ENCODE measurements at places on chromosomes 4 and X.
A peak's percentile ranks its signal among the peaks of the same experiment; 100 is the strongest.

DNA sequence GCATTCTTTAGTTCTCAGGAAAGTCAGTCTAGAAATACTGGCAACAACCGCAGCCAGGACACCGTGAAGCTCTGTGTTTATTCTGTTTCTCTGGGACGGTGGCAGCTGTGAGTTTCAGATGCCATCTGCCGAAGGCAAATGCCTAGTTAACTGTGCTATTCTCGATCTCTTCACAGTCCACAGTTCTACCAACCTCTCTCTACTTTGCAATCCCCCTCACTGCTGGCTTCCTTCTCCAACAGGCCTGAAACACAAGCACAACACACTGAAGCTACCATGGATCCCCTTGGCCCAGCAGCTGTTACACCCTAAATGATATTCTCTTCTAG, 118.8 kb downstream of the ZNF827 start:
- peak; percentile 6 for DNase-seq

DNA sequence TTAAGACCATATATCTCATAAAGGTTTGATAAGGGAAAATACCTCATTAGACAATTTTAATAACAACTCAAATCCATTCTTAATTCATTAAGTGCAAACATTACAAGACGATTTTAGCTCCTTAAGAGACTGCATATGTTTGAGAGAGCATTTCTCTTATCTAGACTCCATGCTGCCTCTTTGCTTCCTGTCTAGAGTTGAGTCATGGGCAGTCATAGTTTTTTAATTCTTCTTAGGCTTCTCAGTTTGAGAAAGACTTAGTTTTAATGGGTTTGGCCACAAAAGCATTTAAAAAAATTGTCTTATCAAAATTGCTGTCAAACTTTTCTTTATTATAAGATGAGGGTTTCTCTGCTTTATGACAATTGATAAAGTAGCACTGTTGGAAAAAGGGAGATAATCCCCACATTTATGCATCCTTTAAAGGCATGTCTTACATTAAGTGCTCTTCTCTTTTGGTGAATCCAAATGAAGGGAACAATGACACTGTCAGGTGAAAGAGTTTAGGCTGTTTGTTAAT, 713.4 kb downstream of the PCDH18 start:
- no peak for DNase-seq

- DNase-seq = no peak
Observed at GRCh38 chrX:78063687-78064086, 40.4 kb upstream of the PGK1 start.

GRCh38 chr4:155616117-155616516, 50.5 kb upstream of the GUCY1A1 start:
- DNase-seq = no peak

DNA sequence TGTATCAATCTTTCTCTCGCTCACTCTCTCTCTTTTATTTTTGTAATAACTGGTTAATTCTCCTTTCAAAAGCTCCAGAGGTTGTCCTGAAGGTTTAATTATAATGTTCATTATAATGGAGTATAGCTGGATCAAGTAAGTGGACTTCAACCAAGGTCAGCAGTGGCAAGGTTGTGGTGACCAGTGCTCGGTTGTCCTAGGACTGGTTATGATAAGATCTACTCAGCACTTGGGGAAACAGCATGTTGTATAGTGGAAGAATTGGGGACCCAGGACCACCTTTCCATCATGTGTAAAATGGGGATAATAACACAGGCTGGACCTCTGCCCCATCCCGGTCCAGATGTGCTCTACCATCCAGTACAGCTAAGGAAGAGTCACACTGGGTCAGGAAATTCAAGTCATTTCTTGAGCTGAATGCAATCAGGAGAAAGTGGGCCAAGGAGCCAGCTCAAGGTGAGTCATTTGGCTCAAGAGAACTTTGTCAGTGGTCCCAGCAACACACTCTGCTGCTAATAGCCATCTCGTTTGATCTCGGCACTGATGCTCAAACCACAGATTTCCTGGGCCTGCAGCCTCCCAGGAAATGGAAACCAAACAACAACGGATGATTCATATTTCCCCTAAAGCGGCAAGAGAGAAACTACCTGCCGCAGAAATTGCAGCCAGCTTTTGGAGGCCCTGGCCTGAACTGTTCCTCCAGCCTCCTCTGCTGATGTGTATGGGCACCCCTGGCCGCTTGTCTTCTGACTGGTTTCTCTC, 123.6 kb upstream of the RBPJ start:
- no peak for DNase-seq

DNA sequence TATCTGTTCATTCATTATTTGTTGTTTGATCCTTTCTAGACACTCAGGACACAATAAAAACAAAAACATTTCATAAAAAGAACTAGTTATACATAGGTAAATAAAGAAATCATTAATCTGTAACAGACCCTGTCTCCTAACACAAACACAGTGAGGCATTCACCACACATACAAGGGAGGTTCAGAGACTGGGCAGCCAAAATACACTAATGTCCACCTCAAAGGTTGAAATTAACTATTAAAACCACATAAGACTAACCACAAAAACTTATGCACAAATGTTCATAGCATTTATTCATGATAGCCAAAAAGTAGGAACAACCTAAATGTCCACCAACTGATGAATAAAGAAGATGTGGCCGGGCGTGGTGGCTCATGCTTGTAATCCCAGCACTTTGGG, 7.8 kb downstream of the PAPSS1 start:
- DNase-seq = no peak

- no peak for DNase-seq
Observed at GRCh38 chr4:138573246-138573645, 331.1 kb upstream of the SLC7A11 start.

GRCh38 chr4:48250980-48251379, 18.7 kb downstream of the TEC start:
- DNase-seq = no peak

- DNase-seq = no peak
Observed at GRCh38 chr4:6408263-6408662, 64.2 kb downstream of the PPP2R2C start.

DNA sequence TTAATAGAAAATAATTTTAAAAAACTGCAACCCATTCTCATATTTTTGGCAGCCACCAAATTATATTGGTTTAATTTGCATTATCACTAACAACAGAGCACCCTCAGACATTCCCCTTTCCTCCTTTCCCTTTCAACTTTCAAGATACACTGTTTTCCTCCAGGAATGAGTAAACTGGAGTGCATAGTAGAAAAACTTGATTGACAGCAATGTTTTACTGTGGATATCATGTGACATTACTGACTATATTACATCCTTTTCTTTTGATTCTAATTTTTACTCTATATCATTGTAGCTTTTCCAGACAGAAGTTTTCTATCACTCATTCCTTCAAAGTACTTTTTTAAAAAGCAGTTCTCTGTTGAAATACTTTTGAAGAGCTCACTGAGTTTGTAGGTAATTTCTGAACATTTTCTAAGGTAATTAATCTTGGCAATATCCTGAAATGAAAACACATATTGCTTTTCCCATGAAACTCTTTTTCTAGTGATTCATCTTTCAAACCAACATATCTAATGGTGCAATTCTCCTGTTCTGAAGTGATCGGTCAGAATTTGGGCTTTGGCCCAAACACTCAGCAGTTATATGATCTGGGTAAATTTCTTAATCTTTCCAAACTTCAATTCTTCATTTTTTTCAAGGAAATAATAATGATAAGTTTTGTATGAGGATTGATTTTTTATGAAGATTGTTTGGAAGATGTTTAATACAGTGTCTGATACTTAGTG, 920.4 kb upstream of the EPHA5 start:
- no peak for DNase-seq

DNA sequence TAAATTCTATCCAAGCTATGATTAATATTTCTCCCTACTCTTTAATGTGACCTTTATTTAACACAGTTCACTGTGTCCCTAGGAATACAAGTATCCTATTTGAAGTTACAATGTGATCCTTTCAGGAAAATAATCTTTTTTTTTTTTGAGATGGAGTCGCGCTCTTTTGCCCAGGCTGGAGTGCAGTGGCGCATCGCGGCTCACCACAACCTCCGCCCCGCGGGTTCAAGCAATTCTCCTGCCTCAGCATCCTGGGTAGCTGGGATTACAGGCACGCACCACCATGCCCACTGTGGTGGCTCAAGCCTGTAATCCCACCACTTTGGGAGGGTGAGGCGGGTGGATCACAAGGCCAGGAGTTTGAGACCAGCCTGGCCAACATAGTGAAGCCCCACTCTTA, 21.9 kb downstream of the TBCK start:
- no peak for DNase-seq

DNA sequence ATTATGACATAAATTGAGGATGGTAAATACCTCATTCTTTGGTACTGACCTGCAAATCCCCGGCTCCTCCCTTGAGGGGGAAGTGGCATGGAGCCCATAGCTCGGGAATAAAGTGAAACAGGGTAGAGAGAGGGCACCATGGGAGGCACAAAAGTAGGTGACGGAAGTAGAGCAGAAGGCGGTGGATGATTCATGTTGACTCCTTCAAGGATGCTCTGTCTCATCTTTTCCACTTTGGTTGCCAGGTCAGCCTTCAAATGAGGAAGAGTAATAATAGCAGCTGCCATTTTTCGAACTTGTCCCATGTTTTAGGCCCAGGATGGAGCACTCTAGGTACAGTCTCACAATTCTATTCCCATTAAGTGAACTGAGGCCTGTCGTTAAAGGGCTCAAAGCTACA, 41.4 kb upstream of the PHF8 start:
- no peak for DNase-seq

GRCh38 chr4:128177498-128177897, 110.1 kb downstream of the PGRMC2 start:
- DNase-seq = no peak

DNA sequence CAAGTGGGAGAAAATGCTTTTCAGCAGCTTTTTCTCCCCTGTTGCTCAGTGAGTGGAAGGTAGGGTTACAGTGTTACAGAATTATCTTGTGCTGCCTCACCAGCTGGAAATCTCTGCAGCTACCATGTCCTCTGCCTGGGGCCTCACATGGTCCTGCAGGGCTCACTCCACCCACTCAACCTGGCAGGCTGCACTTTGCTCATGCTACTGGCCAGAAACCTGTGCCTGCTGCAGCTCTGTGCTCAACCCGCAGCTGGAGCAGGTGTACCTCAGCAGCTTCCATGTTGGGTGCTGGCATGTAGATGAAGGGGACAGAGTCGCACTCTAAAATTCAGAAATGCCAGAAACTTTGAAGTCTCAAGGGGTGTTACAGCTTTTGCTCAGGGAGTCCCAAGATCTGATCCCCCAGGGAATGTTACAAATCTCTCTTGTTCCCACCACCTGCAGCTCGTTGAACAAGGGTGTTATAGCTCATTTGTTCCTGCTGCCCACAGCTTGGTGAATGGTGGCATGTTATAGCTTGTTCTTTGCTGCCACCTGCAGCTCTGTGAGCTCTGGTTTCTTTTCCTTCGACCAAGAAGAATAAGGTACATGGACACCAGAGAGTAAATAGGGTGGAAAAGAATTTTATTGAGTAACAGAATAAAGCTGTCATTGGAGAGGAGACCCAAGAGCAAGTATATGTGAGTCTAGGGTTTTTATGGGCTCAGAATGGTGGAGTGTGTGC, 845.8 kb downstream of the TECRL start:
- DNase-seq = no peak

DNA sequence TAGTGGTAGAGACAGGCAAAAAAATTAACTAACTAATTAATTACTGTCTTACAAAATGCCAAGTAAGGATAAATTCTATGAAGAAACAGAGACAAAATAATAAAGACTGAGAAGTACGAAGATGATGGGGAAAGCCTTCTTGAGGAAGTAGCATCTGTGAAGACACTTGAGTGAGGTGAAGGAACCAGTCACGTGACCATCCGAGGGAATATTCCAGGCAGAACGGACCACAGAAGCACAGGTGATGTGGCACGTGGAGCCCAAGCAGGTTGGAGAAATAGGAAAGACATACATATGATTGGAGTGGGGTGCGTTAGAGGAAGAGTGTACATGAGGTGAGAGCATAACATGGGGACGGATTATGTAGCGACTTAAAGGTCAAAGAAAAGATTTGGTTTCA, 30.5 kb upstream of the SPP1 start:
- DNase-seq = no peak

DNA sequence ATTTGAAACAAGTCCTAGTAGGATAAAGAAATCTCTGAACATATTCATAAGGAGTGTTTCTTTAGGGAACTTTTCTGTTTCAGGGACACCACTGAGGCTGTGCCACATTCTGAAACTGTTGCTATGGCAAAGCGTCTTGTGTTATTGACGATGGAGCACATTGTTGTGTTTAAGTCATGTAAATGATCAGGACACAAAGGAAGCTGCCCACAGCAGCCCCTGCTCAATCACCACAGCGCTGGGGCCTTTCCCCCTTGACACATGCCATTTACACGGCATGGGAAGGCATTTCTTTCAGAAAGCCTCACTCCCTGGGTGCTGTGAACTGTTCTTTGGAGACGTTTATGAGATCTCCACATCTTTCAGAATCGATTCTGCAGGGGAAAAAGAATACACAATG, 39.8 kb upstream of the MID1 start:
- DNase-seq = no peak

GRCh38 chr4:173477016-173477415, 53.0 kb downstream of the HAND2 start:
- no peak for DNase-seq

- no peak for DNase-seq
Observed at GRCh38 chr4:177109769-177110168, 199.9 kb upstream of the NEIL3 start.

GRCh38 chr4:71009890-71010588, 16.6 kb downstream of the DCK start:
- DNase-seq = no peak

DNA sequence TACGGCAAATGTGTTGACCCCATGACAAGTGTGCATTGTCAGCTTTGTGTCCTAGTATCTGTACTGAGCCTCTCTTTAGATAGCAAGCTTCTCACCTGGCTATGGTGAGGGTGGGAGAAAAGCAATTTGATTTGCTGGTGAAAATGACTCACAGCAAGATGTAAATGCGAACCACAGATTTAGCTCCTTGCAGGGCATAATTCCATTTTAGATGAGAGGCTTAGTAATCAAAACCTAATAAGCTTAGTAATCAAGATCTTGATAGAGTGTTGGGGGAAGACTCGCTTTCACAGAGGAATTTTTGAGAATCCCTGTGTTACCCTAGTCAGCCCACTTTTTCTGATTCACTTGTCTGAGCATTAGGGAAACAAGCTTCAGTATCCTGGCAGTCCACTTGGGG, 7.7 kb upstream of the OCIAD2 start:
- no peak for DNase-seq

GRCh38 chr4:101282076-101282844, 65.1 kb downstream of the PPP3CA start:
- no peak for DNase-seq

- no peak for DNase-seq
Observed at GRCh38 chrX:120719622-120720021, 89.8 kb upstream of the C1GALT1C1 start.

- no peak for DNase-seq
Observed at GRCh38 chr4:78024085-78024484, 33.0 kb upstream of the FRAS1 start.

GRCh38 chr4:123256901-123257300, 139.7 kb upstream of the SPRY1 start:
- no peak for DNase-seq
